ENCODE measurements at places on chromosomes 11 and 22. TPM values are rescaled to one million over a fixed set of nuclear protein-coding genes. Genes with fewer than 3 reads are reported as not detected.

DNA sequence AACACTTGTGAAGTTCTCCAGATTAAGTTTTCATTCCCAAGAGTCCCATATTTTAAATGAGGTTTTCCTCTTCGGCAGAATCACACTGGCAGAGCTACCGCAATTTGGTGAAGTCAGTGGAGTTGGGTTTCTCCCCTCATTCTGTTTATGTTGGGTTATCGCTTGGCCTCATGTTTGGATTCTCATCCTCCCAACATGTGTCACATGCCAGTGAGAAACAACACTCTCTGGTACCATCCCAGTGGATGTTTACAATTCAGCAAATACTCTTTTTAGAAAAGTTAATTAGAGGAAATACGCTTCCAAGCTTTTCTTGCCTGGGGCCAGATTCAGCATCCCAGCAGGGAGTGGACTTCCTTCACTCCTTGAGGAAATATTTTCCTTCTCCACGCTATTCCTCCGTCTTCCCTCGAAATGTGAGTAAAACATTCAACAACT, 2.1 kb downstream of the PAMR1 start:
- H3K27ac ChIP-seq, result no peak overlapping the region
- H3K4me1 ChIP-seq, result no peaks in the 10 kb centered on the region
- no peaks in the 10 kb centered on the region for H3K36me3 ChIP-seq
- no peaks in the 10 kb centered on the region for H3K27me3 ChIP-seq

DNA sequence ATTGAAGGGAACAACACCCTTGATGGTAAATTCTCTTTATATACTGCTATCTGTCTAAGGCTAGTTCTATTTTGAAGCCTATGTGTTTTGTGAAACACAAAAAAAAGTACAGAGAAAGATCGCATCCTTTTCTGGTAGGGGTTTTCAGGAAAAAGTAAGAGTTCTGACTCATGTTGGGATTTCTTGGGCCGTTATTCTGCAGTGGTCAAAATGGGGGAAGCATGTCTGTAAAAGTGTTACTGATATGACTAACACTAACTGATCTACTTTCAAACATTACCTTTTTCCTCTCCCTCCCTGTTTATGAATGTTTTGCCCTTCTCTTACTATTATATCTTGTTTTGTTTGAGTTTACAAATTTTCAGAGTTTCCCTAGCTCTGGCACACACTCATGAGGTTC, 53.9 kb downstream of the CTNND1 start:
- DNase-seq, result no peak
- no peaks in the 10 kb centered on the region for H3K27me3 ChIP-seq
- no peak overlapping the region for H3K27ac ChIP-seq

DNA sequence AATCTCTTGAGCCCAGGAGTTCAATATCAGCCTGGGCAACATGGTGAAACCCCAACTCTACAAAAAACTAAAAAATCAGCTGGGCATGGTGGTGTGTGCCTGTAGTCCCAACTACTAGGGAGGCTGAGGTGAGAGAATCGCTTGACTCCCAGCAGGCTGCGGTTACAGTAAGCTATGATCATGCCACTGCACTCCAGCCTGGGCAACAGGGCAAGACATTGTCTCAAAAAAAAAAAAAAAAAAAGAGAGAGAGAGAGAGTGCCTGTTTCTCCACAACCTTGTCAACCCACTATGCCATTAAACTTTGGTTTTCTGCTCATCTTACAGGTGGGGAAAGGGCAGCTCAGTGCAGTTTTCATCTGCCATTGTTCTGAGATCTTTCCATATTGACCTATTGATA, 5.1 kb downstream of the FOLR3 start:
- no peak overlapping the region for H3K4me3 ChIP-seq
- DNase-seq, result no peak
- H3K4me1 ChIP-seq, result no peaks in the 10 kb centered on the region
- no peak overlapping the region for H3K27ac ChIP-seq
- no peaks in the 10 kb centered on the region for H3K27me3 ChIP-seq

GRCh38 chr22:37088108-37088605, 21.4 kb downstream of the TMPRSS6 start:
- no peak for DNase-seq
- no peaks in the 10 kb centered on the region for H3K4me1 ChIP-seq
- H3K27ac ChIP-seq, result no peak overlapping the region
- no peaks in the 10 kb centered on the region for H3K27me3 ChIP-seq
- no peak overlapping the region for H3K4me3 ChIP-seq

GRCh38 chr11:76880314-76880713, 19.6 kb downstream of the ACER3 start:
- no peaks in the 10 kb centered on the region for H3K36me3 ChIP-seq
- no peak overlapping the region for H3K4me3 ChIP-seq
- no peaks in the 10 kb centered on the region for H3K27me3 ChIP-seq
- DNase-seq, result no peak

Gene DEFB131B
- total RNA-seq, result not detected

All from aorta (tissue), 5 donors.